Progenitor cell of endocrine pancreas (in vitro differentiated cells): ENCODE measurements at places on chromosomes 7 and 10. TPM values are rescaled to one million over a fixed set of nuclear protein-coding genes. Genes with fewer than 3 reads are reported as not detected.

The MUC12 gene
- 0.31 and 0.33 TPM in 2 replicates for total RNA-seq

DNA sequence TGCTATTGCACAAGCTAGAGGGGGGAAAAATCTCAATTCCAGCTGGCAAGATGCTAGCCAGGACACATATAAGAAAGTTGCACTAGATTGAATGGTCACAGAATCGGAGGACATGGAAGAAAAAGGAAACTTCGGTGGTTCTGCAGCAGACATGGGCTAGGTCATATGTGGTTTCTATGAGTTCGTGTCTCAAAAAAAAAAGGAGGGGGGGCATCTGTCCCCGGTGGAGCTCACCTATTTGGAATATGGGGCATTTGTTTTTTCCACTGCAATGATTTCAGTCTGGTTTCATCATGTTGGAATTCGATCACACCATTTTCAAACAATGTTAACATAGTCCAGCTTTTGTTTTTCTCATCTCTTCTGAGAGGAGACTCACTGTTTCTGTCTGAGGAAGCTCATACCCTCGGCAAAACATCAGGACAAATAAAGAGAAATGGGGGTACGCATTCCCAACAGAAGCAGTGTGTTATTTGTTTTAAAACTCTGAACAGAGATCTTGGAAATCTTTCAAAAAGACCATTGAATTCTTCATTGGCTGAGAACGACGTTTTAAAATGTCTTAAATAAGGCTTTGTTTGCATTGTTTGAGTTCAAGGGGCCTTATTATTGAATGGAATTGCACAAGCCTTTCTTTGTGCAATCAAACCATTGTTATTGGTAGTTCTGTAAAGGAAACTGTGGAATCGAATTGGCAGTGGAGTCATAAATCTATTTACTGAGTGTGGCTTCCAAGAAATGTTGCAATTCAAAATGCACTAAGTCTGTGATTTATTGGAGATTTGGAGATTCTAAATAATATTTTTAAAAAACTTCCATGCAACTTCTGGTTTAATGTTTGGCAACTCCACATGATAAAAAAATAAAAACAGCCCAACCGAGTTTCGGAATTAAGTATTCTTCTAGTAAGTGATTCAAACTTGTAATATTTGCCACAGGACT lies 173.2 kb downstream of the RTKN2 start:
- H3K36me3 ChIP-seq: peaks cover 19% of the 10 kb centered on the region
- no peak for DNase-seq
- peak overlapping the region; percentile 10 for H3K4me3 ChIP-seq
- peaks cover 32% of the 10 kb centered on the region for H3K4me1 ChIP-seq

GRCh38 chr10:79405221-79405994 lies 40.0 kb downstream of the ZCCHC24 start:
- no peak overlapping the region for H3K27ac ChIP-seq
- H3K4me3 ChIP-seq: no peak overlapping the region
- peaks cover 16% of the 10 kb centered on the region for H3K4me1 ChIP-seq
- H3K27me3 ChIP-seq: peaks cover 26% of the 10 kb centered on the region

The HOXA7 gene
- 1.4 and 1.5 TPM in 2 replicates for total RNA-seq

The ERVW-1 gene
- not detected in 2 replicates for total RNA-seq
